Mesendoderm (in vitro differentiated cells): ENCODE measurements at places on chromosomes 4 and X.
A peak's percentile ranks its signal among the peaks of the same experiment; 100 is the strongest.

DNA sequence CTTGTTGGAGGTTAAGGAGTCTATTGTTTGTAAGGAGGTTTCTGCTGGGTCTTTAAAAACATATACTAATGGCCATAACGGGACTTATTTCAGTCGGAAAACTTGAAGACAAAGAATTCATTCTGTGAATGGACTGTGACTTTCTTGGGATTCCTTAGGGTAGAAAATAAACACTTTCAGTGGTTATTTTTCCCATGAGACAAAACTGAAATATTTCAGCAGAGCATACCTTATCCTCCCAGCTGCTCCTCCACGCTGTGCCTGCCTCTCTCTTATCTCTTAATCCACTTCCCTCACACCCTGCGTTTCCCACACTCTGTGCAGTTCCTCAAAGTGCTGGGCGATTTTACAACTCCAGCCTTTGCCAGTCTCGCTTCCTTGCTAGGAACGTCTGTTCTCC, 47.1 kb upstream of the SORBS2 start:
- peak; percentile 56 for DNase-seq

DNA sequence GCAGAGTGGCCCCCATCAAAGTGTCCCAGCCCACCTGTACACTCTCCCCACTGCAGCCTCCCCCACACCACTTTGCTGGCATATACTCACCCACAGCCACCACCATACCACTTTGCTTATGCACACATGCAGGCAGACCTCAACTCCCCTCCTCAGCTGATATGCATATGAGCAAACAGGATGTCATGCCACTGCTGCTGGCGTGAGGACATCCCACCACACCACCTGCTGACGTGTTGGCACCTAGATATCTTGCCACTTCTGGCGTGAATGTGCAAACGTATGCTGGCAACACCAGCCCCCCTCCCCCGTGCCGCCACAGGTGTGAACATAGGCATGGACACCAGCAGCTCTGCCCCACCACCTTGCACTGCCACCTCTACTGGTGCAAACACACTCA, 22.4 kb upstream of the MAGEA8 start:
- DNase-seq: no peak

GRCh38 chr4:165580351-165580905, 201.6 kb downstream of the CPE start:
- DNase-seq: peak; percentile 72

- peak; percentile 21 for DNase-seq
Measured at GRCh38 chrX:118975831-118976598, 1.6 kb downstream of the LONRF3 start.

- DNase-seq: peak; percentile 87
Measured at GRCh38 chr4:87657525-87657924, 7.4 kb downstream of the DMP1 start.

GRCh38 chr4:43457866-43458265, 565.4 kb downstream of the GRXCR1 start:
- no peak for DNase-seq

DNA sequence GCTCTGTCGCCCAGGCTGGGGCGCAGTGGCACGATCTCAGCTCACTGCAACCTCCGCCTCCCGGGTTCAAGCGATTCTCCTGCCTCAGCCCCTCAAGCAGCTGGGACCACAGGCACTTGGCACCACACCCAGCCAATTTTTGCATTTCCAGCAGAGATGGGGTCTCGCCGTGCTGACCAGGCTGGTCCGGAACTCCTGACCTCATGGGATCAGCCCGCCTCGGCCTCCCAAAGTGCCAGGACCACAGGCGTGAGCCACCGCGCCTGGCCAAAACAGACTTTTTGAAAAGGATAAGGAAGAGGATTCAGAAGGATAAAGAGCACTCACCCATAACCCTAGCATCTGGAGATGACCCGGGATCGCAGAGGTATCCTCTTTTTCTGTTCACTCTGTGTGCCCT, 224.5 kb upstream of the AGTR2 start:
- DNase-seq: no peak

DNA sequence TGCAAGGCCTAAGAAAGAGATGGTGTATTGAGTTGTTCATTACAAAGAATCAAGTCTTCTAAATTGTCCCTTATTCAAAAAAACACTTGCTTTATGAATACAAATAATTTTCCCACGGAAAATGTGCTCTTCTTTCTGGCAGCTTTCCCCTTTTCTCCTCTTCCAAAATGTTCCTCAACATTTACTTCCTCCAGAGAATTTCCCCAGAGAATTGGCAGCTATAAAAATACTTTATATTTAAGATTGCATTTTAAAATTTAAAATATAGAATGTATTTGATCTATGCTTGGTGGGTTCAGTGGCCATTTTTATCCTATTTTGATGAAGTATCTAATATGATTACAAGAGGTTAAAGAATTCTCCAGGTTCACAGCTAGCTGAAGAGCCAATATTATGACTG, 521.0 kb downstream of the IQCM start:
- no peak for DNase-seq

- DNase-seq: no peak
Measured at GRCh38 chr4:53941331-53941730, 123.1 kb downstream of the CHIC2 start.

DNA sequence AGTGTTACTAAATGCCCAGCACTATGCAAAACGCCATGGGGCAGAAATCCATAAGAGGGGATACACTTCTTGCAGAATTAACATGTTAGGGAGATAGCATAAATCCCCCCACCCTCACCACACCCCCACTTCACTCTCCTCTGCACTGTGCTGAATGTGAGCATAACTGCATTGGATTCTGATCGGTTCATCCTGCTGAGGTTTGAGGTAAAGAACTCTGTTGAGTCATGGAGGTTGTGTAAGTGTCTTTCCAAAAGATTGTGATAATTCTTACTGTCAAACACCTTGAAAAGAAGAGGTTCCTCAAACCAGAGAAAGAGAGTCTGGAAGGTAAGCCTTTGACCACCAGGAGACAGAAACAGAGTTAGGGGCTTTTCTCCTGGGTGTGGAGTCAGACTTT, 43.6 kb downstream of the RBM47 start:
- DNase-seq: no peak

- DNase-seq: no peak
Measured at GRCh38 chr4:95105112-95105511, 347.4 kb downstream of the BMPR1B start.

- DNase-seq: no peak
Measured at GRCh38 chr4:3158841-3159240, 84.4 kb downstream of the HTT start.

- DNase-seq: no peak
Measured at GRCh38 chr4:87251106-87251505, 30.7 kb upstream of the KLHL8 start.

DNA sequence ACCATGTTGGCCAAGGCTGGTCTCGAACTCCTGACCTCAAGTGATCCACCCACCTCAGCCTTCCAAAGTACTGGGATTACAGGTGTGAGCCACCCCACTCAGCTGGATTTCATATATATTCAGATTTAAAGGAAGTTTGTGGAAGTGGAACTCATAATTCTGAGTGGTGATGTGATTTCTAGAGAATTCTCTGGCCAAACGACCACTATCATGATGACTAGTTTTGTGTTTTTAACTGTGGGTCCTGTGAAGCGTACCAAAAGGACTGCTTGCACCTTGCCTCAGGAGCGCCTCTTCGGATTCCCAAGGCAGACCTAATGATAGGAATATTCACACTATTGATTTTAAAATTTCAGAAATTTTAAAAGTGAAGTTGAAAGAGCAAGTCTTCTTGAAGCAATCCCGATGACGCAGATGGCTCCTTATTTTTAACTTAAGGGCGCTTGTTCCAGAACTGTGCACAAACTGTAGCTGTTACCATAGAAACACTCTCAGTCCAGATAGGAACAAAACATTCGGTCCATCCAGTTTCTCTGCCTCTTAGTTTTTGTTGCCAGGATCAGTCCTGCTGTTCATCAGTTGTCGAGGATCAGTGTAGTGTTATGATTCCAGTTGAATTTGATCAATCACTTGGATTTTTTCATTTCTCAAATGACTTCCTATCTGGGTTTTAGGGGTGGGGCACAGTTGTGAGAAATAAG, 51.7 kb upstream of the CLCN4 start:
- no peak for DNase-seq

DNA sequence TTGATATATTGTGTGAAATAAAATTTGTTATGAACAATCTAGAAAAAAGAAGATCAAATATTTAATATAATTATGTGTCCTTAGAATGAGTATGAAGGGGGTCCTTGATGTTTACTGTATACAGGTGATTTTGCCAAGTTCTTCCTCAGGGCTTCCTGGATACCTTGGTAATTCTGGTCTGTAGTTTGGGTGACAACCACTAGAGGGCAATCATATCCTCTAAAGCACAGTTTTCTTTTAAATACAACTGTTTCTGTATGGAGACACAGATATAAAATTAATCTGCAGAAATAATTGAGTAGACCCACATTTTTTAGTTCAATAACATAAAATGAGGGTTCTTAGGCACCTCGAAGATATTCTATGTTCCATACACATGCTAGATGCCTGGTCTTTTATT, 157.7 kb downstream of the SPANXN1 start:
- DNase-seq: peak; percentile 35

DNA sequence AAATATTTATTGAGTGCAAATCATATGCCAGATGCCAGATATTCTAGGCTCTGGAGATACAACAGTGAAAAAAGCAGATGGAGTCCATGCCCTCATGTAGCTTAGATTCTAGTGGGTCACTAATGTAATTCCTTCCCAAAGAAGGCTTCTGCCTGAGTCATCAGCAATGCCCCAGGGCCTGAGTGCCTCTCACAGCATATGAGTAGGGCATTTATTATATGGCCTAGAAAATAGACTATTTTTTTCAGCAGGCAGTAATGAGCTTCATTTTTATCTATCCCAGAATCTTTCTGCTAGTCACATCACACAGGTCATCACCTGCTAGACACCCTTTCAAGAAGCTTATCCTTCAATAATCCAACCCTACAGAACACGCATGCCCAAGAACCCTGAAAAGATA, 22.3 kb downstream of the TMEM31 start:
- no peak for DNase-seq

- DNase-seq: no peak
Measured at GRCh38 chr4:71217688-71218087, 121.1 kb upstream of the SLC4A4 start.

DNA sequence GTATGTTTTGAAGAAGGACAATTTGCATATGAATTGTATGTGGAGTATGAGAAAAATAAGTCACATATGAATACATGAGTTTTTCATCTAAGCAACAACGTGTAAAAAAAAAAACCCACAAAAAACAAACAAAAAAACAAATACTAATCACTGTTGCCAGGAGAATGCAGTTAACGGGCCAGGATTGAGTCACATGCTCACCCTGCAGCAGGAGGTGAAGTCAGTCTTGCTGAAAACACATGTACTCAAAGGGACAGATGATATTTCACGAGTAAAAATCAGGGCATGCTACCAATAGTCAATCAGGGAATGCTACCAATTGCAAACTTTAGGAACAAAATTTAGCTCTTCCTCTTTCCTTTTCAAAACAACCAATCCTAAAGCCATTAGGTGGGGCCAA, 10.4 kb upstream of the DCLK2 start:
- no peak for DNase-seq

DNA sequence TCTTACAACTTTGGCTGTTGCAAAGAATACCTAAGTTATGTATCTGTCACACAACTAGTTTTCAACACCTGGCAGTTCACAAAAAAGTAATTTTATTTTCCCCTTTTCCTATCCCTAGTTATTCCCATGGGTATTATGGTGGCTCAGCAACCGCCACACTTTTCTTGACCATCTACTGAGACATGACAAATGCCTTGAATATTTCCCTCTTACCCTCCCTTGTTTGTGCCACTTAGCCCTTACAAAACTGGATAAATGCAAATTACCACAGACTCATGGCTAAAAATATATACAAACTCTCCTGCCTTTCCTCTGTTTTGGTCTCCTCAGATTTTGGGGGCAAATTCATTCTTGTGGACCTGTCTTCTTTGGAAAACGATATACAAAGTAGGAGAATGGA, 72.1 kb downstream of the AMOT start:
- DNase-seq: no peak

- DNase-seq: no peak
Measured at GRCh38 chrX:152861116-152861515, 30.3 kb downstream of the NSDHL start.

GRCh38 chr4:7799306-7799705, 140.4 kb downstream of the AFAP1 start:
- DNase-seq: no peak

DNA sequence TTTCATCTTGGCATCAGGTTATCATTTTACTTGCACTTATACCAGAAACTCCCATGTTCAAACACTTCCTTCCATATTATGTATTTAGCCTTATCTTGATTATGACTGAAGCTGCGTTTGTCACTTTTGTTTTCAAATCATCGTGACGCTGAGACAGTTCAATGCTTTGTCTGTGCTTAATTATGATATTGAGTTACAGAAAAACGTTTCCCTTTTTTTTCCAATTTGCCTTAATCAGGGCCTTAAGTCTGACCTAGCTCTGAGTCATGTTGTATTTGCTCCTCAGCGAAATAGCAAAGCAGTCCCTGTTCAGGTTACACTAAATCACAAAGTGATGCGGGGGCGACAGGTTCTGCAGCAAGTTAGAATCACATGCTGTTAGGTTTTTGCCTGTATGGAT, 254.7 kb downstream of the AFF2 start:
- no peak for DNase-seq

DNA sequence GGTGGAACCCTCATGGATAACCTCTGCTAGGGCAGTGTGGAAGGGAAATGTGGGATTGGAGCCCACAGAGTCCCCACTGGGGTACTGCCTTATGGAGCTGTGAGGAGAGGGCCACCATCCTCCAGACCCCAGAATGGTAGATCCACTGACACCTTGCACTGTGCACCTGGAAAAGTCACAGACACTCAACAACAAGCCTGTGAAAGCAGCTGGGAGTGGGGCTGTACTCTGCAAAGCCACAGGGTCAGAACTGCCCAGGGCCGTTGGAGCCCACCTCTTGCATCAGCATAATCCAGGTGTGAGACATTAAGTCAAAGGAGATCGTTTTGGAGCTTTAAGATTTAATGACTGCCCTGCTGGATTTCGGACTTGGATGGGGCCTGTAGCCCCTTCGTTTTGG, 11.6 kb downstream of the ARMCX5 start:
- no peak for DNase-seq

- no peak for DNase-seq
Measured at GRCh38 chrX:861340-861890, 230.8 kb downstream of the SHOX start.

DNA sequence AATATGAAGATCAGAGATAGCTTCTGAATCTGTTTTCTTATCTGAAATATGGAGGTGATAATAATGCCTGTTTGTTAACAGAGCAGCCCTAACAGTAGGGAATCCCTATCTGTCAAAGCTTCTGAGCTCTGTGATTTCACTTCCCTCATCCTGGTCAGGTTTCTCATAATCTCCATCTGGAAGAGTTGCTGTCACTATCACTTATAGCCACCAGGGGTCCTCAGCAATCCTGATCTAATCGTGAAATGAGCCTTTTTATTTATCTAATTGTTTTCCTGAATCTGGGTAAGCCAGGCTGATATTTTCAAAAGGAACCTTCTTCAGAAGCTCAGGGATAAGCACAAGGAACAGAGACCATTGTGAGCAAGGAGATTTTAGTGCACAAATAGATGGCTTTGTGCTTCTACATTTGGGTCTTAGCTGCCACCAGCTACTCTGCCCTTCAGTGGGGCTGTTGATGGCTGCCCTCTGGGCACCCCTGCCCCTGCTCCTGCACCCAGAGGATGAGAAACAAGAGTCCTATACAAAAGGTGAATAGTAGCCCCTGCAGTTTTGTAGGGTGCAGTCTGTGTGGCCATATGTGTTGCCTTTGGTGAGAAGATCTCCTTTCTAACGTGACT, 196.4 kb upstream of the RADX start:
- peak; percentile 60 for DNase-seq
